Stimulated activated CD4-positive, alpha-beta T cell treated with anti-CD3 and anti-CD28 coated beads, TNF-alpha, amount 100 ng/mL, for 24 hours (primary cell): ENCODE measurements at places on chromosomes 6 and 20.

GRCh38 chr6:106163966-106164877 lies 78.1 kb downstream of the PRDM1 start:
- peak; percentile 55 for DNase-seq

DNA sequence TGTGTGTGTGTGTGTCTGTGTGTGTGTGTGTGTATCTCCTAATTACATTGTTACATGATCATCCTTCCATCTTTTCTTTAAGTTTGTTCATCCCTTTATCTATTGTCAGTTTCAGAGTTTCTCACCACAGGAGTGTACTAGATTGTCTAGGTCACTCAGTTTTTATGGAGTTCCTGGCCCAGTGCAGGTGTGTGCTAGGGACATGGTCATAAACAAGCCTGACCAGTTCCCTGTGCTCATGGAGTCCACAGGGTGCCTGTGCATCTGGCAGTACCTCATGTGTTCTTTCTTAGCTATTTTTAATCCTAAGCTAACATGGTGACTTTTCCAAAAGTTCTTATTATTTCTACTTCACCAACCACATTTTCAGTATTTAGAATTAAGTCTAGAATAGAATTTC lies 43.9 kb downstream of the PHACTR2 start:
- DNase-seq = no peak

GRCh38 chr20:46191168-46191540 lies 73.0 kb downstream of the CD40 start:
- no peak for DNase-seq

DNA sequence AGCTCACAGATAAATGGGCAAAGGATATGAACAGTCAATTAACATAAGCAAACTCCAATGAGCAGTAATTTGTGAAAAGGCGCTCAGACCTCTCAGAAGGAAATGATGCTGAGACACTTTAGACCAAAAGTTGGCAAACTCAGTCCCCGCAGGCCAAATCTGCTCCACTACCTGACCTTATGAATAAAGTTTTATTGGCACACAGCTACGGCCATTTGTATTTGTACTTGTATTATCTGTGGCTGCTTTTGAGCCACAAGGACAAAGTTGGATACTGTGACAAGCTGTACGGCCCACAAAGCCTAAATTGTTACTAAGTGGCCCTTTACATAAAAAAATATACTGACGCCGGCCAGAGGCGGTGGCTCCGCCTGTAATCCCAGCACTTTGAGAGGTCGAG lies 167.0 kb downstream of the PREX1 start:
- DNase-seq = no peak

DNA sequence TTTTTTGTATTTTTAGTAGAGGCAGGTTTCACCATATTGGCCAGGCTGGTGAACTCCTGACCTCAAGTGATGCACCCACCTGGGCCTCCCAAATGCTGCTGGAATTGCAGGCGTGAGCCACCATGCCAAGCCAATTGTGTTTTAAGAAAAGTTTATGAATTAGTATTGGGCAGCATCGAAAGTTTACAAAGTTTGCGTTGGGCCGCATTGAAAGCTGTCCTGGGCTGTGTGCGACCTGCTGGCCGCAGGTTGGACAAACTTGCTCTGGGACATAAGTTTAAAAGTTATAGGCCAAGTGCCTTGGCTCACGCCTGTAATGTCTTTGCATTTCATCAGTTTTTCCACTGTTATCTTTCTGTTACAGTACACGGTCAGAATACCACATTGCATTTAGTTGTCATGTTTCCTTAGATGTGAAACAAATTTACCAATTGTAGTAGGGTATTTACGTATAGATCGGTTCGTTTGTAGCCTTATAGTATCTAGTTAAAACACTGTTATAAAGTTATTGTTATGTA lies 39.5 kb downstream of the ASXL1 start:
- DNase-seq = no peak

- DNase-seq = no peak
These were observed 20.5 kb downstream of the JPH2 start for GRCh38 chr20:44166477-44166876.

GRCh38 chr6:152085451-152085921 lies 278.0 kb downstream of the ESR1 start:
- no peak for DNase-seq

DNA sequence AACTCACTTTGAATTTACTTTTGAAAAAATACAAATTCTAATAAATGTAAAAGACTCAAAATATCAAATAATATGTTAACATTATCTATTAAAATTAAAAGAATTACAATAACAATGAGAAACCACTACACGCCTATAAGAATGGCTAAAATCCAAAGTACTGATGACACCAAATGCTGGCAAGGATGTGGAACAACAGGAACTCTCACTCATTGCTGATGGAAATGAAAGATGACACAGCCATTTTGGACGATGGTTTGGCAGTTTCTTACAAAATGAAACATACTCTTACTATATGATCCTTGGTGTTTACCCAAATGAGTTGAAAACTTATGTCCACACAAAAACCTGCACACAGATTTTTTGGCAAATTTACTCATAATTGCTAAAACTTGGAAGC lies 15.6 kb upstream of the STX11 start:
- no peak for DNase-seq

- DNase-seq = no peak
These were observed 38.2 kb upstream of the NKX2-4 start for GRCh38 chr20:21435576-21435975.

DNA sequence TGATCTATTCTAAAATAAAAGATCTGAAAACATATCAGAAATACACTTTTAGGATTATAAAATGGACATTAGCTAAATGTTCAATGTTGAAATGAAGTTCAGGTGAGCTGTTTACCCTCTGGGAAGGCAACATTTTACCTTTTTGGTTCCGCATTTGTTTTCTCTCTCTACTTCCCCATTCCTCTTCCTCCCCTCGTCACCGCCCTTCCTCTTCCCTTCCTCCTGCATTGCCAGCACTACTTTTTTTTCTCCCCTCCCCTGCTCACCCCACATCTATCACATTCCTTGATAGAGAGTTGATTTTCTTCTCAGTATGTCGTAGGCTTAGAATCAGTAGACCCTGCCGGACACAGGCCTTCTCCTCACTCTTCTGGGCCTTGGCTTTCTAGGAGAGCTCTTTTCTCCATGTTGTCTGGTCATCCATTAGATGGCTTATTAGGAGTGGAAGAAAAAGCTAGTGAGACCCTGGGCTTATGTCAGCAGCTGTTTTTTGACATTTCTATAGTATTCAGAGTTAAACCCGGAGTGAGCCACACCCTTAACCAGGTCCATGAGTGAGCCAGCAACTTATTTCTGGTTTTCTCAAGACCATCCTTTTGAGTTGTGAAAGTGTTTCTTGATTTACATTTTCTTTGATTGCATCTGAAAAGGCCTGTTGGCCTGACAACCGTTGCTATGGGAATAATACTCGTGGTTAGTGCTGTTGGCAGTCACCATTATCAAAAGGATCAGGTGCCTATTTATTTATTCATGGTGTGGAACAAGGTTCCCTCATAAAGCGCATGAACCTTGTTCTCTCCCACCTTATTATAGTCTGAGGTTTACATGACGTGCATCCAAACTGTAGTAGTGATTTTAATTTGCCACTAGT lies 90.9 kb downstream of the DTD1 start:
- DNase-seq = no peak

DNA sequence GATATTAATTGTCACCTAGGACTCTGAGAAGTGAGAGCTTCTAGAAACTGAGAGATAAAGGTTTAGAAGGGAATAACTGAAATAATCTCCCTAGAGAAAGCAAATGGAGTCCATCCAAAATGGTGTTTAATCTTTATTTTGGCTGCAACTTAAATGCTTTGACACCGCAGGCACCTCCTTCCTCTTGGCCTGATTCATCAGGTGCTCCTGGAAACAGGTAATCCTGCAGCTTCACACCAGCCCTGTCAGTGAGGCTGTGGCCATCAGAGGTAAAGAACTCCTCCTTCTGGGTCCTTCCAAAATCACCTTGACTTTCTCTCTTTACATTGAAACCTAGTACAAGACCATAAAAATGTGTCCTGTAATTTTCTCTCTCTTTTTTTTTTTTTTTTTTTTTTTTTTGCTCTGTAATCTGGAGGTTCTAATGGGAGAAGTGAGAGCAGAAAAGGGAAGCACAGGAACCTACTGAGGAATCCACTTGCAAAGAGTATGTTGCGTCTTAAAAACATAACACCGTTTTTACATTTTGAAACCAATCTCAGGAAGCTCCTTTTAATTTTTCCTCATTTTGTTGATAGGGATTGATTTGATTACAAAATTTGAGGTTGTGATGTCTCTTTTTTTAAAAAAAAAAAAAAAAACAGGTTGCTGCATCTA lies 124.2 kb downstream of the LRRC1 start:
- no peak for DNase-seq

- no peak for DNase-seq
These were observed 169.7 kb downstream of the ATXN1 start for GRCh38 chr6:16591396-16592222.

DNA sequence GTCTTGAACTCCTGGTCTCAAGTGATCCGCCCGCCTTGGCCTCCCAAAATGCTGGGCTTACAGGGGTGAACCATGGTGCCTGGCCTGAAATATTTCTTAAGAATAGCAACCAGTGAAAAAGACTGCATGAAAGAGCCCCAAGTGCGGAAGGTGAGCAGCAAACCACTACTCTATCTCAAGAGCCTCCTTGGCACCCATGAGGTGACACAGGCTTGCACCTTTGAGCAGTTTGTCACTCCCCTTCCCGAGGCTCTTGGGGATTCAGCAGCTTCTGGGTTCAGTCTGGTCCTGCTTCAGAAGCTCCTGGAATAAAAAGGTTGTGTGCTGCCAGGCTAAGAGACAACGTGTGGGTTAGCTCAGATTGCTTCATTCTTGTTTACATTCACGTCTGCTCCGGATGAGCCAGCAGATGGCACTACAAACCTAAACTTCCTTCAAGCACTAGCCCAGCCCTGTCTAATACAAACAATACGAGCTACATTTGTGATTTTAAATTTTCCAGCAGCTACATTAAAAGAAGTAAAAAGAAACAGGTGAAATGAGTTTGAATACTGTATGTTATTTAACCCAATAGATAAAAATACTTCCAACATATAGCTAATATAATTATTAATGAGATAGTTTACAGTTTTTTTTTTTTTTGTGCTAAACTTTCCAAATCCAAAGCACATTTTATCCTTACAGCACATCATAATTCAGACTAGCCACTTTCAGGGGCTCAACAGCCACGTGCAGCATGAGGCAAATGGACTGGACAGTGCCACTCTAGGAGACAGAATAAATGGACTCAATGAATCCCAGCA lies 46.2 kb downstream of the GJA10 start:
- peak; percentile 52 for DNase-seq

DNA sequence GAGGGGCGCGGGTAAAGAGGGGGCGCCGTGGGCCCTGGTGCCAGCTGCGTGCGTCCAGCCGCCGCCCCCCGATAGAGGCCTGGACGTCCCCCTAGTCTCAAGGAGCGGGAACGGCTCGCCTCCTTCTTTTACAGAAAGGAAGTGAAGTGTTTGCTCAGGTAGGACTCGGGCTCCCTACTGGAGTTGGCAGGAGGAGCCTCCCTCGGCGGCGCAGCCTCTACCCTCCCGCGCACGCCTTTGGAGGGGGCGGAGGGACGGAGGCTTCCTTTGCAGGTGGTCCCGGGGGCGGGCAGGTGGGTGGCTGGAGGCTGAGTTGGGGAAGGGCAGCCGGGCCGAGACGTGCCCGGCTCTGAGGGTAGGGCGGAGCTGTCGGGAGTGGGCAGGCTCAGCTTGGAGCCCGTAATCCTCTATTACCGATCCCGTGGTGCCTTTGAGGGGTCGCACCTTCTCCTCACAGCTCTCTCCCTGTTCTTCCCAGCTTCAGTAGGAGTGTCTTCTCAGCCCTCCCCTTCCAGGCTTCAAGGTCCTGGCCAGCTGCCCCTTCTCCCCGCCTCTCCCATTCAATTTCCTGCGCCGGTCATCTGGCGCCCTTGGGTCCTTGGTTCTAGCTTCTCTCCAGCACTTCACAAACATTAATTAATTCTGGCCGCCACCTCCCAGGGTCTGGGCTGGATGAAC lies 728 bp downstream of the ITPR3 start:
- DNase-seq = no peak

DNA sequence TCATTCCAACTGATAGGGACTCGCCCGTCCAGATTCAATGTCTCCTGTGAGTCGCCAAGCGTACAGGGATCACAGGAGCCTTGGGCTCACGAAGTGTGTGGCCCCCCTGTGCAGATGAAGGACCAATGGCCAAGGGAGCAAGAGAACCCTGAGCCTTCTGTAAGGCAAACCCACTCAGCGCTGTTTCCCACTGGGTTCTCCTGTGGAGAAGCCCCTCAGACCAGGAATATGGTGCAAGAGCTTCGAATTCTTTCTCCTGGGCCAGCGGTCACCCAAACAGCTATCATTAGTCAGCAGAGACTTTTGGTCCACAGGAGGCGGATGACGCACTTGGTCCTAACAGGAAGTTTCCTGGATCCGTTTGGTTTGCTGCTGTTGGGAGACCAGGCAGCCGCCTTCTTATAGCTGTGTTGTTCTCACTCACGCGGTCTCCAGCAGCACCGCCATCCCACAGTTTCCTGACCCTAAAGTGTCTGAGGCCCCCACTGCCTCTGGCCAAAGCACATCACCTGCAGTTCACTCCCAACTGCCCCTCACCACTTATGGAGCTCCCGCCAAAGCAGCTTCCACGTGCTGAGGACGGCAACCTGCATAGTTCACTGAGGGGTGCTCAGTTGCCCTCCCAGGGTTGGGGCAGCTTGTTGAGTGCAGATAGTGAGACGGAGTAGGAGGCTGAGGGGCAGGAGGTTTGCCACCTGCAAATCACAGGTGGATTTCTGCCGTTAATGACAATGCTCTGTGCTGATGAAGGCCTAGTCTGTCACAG lies 268.6 kb downstream of the ERMARD start:
- DNase-seq = no peak

- no peak for DNase-seq
These were observed 281.9 kb downstream of the UBE3D start for GRCh38 chr6:82783587-82784236.

- DNase-seq = no peak
These were observed 21.8 kb downstream of the PDYN start for GRCh38 chr20:1971893-1972586.

DNA sequence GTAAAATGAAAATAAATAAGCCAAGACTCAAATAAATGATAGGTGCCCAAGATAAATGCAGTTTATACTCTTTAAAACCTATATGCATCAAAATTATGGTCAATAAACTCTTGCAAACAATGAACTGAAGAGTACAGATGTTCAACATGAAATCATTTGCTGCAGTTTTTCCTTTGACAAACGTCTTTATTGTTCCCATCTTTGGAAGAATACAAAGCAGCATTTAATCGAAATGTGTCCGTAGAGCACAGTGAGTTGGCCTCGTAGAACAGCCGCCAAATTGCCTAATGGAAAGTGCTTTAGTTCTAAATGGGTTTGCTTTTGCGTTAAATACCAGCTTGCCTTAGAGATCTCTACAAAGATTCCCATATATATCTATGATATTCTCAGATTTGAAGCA lies 447.4 kb downstream of the PKHD1 start:
- DNase-seq = no peak
